ENCODE measurements at places on chromosomes 2 and 18. TPM values are rescaled to one million over a fixed set of nuclear protein-coding genes. Genes with fewer than 3 reads are reported as not detected.

Gene AGAP1
- total RNA-seq, result 18.1 TPM

Gene CHAC2
- 3.8 TPM for total RNA-seq

GRCh38 chr2:187165936-187166610 is 282.0 kb downstream of the CALCRL start:
- DNase-seq, result no peak

GRCh38 chr2:162731917-162732804 is 106.4 kb downstream of the KCNH7 start:
- DNase-seq, result no peak

DNA sequence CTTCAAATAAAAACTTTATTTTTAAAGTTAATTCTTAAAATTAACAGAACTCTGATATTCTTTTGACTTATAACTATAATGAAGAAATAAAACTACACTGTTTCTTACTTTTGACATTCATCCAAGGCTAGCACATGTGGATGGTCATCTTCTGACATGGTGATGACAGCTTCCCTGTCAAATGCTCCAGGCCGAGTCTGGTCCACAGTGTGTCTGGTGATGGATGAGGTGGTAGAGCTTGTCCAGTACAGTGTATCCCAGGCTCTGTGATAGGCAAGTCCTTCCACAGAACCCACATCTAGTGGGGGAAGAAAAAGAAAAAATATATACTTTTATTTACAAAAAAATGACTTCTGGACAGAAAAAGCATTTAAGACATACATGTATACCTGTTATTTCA is 1529.5 kb downstream of the LRP1B start:
- DNase-seq, result no peak

- no peak for DNase-seq
Measured at GRCh38 chr2:159160412-159160811, 126.1 kb downstream of the WDSUB1 start.

- DNase-seq, result no peak
Measured at GRCh38 chr2:190182071-190182524, 119.6 kb upstream of the MSTN start.

GRCh38 chr2:45068571-45069140 is 59.4 kb upstream of the SIX2 start:
- no peak for DNase-seq

Measured in left ventricle myocardium inferior (tissue), 1 donor.